Kidney epithelial cell (primary cell): ENCODE measurements at places on chromosomes 1 and 21. TPM values are rescaled to one million over a fixed set of nuclear protein-coding genes. Genes with fewer than 3 reads are reported as not detected.

LEMD1 gene
- total RNA-seq = 4.3 and 5.1 TPM in 2 replicates

FCRL1 gene
- total RNA-seq = not detected in 2 replicates

ARTN gene
- 3.9 and 4.7 TPM in 2 replicates for total RNA-seq

PLEKHO1 gene
- 82.0 and 113 TPM in 2 replicates for total RNA-seq

FCRL5 gene
- not detected in 2 replicates for total RNA-seq

ABCA4 gene
- total RNA-seq = not detected in 2 replicates

CLCNKA gene
- total RNA-seq = not detected in 2 replicates

CAMTA1 gene
- 74.6 and 76.5 TPM in 2 replicates for total RNA-seq

UBASH3A gene
- not detected in 2 replicates for total RNA-seq

ZFP69 gene
- 4.1 and 4.3 TPM in 2 replicates for total RNA-seq

RNU5D-1 gene
- total RNA-seq = not detected in 2 replicates

PUSL1 gene
- total RNA-seq = 45.1 and 59.9 TPM in 2 replicates

TTC39A gene
- total RNA-seq = 26.9 and 30.9 TPM in 2 replicates

DNA sequence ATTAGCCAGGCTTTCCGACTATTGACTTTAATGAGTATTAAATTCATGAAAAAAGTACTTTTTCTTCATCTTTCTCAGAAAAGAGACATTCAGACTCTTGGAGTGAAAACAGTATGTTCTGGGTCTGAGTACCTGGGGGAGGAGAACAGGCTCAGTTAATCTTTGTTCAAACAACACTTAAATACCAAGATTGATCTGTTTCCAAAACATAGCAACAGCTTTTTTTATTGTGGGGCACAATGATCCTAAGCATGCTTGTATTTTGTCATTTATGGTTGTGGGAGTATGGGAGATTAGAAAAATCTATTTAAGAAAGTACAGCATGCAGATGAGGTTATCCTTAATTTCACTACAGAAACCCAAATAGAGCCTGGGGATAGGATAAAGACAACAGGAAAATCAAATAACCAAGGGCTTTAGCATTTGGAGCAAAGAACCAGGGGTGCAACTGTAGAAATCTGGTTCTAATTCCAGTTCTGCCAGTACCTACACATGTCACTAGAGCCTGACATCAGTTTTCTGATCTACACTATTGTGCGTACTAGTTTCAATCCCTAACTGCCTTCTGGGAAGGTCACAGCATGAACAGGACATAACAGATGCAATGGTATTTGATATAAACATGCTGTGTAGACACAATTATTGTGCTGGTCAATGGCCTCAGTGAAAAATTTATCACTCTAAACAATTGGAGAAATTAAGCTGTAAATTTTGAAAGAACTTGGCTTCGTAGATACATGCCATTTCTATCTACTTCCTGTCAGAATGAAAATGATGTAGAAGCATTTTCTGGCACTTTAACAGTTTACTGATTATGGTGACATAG is 91.2 kb downstream of the KCNK1 start:
- DNase-seq = no peak

- DNase-seq = no peak
Observed at GRCh38 chr1:7683521-7683920, 87.6 kb upstream of the VAMP3 start.

- DNase-seq = no peak
Observed at GRCh38 chr21:28492127-28492526, 500.6 kb downstream of the LTN1 start.

DNA sequence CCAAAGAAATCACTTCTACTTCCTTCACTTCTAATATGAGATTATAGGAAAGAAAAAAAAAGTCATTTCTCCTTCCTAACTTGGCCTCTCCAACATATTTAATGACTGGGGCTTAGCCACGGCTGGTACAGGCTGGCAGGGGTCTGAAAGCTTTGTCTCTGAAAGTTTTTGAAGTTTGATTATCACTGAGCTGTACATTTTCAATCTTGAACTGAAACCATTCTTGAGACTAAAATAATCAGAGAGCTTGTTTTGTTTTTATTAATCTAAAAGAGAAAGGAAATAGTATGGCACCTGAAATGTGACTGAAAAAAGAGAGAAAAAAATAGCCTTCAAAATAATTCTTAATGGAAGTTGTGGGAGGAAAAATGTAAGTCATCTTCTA is 3.8 kb upstream of the KRTAP19-8 start:
- no peak for DNase-seq

DNA sequence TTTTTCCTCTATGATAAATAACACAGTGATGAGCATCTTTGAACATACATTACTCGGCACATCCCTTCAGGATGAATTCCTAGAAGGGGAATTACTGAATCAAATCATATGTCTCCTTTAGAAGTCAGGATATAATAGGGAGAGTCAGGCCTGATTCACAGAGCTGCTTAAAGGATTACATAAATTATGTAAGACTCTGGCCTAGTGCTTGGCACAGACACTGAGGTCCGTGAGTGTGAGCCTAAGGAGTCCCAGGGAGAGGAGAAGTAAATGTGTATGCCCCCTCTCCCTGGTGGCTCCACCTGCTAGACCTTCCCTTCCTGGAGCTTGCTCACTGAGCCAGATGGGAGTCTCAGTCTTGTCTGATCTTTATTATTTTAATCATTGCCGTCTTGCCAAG is 8.6 kb upstream of the FOXE3 start:
- DNase-seq = no peak

DNA sequence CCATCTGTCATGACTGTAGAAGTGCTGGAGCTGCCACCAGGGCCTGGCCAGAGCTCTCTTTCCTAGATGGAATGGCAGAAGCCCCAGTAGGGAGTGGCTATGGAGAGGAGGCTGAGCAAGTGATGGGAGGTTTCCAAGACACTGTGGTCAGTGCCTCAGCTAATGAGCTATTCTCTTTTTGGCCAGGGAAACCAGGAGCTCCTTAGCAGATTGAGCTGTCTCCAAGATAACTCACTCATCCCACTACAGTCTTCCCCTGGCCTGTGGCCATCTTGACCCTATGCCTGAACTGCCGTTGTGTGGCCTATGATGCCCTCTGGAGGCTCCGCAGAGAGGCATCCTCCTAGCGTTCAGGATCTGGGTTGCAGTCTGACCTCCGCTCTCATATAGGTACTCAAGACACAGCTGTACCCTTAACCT is 60.5 kb downstream of the ERI3 start:
- no peak for DNase-seq

DNA sequence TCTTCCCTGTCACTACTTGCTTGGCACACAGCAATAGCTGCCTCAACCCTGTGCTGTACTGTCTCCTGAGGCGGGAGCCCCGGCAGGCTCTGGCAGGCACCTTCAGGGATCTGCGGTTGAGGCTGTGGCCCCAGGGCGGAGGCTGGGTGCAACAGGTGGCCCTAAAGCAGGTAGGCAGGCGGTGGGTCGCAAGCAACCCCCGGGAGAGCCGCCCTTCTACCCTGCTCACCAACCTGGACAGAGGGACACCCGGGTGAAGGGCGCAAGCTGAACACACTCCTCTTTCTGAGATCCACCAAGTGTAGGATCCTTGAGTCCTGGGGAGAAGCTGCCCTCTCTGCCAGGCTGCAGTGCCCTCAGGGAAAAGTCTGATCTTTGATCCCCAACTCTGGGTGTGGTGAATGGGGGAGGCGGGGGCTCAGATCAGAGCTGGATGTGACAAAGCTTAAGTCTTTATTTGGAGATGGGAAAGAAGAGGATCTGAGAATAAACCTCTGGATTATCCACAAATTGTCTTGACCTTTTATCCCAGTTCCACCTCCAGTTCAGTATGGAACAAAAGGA is 1.2 kb downstream of the RXFP4 start:
- no peak for DNase-seq

DNA sequence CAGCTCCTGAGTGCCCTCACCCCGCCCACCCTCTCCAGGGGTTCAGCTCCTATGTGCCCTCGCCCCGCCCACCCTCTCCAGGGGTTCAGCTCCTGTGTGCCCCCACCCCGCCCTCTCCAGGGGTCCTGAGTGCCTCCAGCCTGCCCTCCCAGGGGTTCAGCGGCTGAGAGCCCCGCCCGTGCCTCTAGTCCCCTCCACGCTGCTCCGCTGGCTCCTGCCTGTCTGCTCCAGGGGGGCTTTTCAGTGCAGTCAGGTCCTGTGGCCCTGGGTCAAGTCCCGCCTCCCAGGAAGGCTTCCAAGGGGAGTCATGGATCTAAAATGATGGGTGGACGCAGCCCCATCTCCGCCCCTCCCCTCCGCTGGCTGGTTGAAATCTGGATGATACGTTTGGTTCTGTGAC is 33.8 kb downstream of the SLX9 start:
- no peak for DNase-seq

DNA sequence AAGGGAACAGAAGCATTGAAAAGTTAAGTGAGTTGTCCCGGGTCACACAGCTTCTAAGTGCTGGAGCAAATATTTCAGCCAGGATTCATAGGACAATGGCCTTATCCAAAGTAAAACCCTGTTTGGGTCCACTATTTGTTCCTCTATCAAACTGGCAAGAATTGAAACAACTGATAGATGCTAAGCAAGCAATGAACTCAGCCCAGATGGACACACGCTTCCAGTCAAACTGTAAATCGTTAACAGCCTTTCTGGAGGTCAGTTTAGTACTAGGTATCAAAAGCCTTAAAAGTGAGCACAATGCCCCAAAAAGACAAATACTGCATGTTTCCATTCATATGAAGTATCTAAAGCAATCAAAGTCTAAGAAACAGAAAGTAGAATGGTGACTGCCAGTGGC is 779 bp upstream of the SVBP start:
- no peak for DNase-seq

DNA sequence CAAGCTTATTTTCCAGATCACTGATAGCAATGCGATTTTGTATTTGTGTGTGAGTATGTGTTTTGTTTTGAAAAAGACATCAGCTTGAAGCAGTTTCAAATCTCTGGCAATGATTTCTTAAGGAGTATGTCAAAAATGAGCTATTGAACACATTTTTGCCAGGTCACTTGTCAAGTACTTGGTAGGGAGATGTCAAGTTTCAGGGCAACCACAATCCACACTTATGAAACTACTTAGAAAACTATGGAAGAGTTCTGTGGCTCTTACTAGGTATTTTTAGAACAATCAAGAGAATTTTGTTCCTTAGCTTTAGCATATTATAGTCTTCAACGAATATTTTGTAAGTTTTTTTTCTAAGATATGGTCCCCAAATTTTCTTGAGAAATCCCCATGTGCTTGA is 318.8 kb upstream of the ZRANB2 start:
- DNase-seq = no peak

DNA sequence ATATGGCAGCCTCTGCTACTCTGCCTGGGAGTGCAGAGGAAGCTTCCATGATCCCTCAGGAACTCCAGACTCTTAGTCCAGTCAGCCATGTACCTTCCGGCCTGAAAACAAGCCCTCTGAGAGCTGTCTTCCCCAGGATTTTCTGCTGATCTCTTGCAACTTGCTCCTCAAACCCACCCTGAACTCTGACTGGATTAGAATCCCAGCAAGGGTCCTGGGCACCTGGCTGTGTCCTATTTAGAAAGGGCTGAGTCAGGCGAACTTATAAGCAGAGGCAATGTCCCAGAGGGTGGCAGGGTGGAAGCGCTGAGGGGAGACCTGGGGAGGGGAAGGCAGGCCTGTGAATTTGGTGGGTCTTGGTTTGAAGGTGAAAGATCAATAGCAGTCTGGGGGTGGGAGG is 184.5 kb upstream of the EDN2 start:
- DNase-seq = no peak

DNA sequence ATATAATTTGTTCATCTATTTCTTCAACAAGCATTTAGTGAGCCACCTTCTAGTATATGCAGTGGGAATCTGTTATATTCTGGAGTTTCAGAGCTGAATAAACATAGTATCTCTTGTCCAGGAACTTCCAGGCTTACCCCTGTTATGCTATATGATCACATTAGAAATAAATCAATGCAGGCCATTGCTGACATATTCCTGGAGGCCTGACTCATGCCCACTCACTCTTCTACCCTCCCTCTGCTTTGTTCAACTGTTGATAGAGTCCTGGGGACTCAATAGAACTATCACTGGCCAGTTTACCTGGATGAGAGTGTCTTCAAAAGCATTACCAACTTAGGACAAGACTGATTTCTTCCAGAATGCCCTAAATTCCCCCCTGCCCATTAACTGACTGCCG is 29.3 kb upstream of the SRSF10 start:
- DNase-seq = peak; percentile 56

- DNase-seq = no peak
Observed at GRCh38 chr1:9263984-9264872, 28.5 kb upstream of the SPSB1 start.

DNA sequence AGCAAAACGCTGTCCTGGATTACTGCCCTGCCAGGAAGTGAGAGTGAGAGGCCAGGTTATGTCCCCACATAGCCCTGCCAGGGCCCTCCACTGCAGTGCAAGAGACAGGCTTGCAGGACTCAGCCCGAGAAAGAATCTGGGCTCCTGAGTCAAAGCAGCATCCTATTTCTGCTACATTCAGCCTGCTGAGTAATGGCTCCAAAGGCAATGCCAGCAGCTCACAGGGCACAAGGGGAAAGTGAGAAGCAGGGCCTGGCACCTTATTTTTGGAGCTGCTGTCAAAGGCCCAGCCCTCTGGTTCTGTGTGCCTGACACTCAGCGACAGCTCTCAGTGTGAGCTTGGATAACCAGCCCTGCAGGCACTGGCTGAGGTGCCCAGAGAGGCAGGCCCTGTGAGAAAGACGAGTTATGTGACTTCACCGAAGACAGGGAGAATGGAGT is 83.9 kb downstream of the DTL start:
- no peak for DNase-seq

DNA sequence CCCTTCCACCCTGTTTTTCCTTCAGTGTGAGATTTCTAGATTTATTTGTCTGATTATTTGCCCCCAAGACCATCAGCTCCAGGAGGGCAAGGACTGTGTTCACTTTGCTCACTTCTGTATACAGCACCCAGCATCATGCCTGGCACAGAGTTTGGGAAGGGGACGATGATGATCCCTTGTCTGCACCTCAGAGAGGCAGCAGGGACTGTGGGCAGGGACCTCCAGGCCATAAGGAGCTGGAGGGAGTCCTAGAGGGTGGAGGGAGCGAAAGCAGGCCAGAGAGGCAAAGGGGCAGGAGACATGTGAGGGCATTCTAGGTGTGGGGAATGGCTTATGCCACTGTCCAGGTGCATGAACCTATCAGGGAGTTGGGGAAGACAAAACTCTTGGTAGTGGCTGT is 32.8 kb downstream of the H3-3A start:
- DNase-seq = no peak

GRCh38 chr1:57485643-57486042 is 61.8 kb upstream of the DAB1 start:
- DNase-seq = no peak

DNA sequence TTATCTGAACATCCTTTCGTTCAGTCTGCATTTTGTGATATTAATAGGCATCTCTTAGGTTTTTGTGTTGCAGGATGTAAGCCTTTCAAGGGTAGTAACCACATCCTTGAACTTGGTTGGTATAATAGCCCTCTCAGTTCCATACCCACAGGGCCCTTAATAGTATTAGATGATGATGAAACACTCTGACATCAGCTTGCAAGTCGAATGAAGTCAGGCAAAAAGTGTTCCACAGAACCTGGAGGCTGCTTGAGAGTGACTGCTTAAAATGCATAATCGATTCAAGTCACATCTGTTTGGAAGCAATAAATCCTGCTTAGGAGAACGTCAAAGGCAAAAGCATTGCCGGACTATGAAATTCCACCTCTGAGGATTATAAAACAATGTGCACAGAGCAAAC is 415.6 kb upstream of the KAZN start:
- DNase-seq = no peak
